ENCODE measurements at places on chromosomes 3 and 15.

DNA sequence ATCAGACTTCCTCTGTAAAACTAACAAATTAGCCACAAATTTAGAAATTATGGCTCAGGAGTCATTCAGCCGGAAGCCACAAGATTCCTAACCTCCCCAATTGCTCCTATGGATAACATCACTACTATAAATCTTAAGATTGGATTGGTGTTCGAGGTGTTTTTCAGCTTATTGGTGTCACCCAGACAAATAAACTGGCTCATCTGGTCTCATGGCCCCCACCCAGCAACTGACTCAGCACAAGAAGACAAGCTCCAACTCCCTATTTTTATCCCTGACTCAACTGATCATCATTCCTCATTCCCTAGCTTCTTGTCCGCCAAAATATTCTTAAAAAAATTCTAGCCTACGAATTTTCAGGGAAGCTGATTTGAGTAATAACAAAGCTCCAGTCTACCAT lies 135.1 kb upstream of the STRIT1 start:
- no peak for DNase-seq

- peak; percentile 16 for DNase-seq
Measured at GRCh38 chr3:24680214-24680967, 185.7 kb upstream of the THRB start.

DNA sequence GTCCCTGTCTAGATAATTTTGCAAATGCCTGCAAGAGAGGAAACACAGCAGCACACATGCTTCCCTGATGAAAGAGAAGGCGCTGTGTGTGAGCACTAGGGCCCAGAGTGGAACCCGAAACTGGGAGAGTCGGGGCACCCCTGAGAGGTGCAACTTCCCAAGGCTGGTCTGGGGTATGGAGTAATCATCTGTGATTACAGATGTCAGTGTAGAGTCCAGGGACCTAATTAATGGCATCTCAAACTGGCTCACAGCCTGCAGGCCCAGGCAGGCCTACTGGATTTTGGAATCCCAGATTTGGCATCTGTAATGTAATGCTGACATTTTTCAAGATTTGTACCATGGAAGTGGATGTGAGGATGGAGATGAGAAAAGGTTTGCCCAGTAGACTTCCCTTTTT lies 29.4 kb downstream of the PGPEP1L start:
- no peak for DNase-seq

DNA sequence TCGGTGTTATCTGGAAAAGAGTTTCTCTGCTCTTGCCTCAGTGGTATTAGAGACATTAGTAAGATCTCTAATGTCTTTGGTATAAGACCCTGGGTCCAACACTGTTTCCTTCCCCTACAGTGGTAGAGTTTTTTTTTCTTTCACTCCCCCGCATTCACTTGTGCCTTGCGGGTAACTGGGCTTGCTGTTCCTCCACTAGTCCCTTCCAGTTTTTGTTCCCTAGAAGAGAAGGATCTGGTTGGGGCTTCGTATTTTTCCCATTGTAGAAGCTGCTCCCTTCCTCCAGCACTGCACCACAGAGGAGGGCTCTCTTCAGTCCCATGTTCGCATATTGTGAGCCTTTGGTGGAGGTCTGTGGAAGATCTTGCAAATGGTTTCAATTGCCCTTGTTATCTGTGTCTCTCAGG lies 13.7 kb downstream of the CTDSPL2 start:
- no peak for DNase-seq

DNA sequence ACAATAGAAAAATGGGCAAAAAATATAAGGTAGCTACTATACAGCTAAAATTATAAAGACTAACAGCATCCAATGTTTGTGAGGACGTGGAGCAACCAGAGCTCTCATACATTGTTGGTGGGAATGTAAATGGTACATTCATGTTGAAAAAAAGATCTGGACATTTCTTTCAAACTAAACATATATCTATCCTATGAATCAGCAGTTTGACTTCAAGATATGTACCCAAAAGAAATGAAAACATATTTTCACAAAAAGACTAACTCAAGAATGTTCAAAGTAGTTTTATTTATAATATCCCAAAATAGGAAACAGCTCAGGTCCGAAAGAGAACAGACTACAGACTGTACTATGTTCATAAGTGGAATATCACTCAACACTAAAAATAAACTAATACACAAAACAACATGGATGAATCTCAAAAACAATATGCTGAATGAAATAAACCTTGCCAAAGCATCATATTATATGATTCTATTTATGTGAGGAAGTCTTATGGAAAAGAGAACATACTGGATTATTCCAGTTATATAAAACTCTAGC lies 8.8 kb upstream of the TTBK2 start:
- DNase-seq: no peak

DNA sequence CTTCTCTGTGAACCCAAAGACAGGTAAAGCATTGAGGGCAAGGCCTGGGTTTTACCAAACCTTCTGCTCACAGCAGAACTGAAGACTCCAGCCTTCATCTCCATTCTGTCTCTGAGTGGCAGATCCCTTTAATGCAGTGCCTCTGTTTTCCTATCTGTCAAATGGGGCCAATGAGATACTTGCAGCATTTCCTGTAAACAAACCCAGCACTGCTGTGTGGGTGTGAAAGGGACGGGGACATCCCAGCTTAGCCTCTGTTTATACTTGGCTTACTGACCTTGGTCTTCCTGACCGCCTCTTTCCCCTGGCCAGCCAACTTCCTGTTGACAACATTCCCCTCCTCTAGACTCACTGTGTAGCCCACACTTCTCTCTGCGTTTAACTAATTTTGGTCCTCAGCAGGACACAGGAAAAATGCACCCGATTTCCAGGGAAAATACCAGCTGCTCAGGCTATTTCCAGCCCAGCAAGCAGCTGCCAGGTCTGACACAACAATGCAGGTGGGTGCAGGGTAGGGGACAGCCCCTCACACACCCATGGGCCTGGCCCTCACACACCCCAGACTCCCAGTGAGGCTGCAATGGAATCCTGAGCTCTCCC lies 105.9 kb upstream of the HERC1 start:
- DNase-seq: no peak

- no peak for DNase-seq
Measured at GRCh38 chr15:68507447-68507846, 71.3 kb upstream of the CORO2B start.

Measured in NCI-H1105 (cell line).